ENCODE measurements at places on chromosomes 1 and 21.

- peak; percentile 51 for DNase-seq
These were observed 15.8 kb downstream of the ODF2L start for GRCh38 chr1:86380257-86380861.

GRCh38 chr1:10633416-10633815, 158.7 kb downstream of the PEX14 start:
- no peak for DNase-seq

DNA sequence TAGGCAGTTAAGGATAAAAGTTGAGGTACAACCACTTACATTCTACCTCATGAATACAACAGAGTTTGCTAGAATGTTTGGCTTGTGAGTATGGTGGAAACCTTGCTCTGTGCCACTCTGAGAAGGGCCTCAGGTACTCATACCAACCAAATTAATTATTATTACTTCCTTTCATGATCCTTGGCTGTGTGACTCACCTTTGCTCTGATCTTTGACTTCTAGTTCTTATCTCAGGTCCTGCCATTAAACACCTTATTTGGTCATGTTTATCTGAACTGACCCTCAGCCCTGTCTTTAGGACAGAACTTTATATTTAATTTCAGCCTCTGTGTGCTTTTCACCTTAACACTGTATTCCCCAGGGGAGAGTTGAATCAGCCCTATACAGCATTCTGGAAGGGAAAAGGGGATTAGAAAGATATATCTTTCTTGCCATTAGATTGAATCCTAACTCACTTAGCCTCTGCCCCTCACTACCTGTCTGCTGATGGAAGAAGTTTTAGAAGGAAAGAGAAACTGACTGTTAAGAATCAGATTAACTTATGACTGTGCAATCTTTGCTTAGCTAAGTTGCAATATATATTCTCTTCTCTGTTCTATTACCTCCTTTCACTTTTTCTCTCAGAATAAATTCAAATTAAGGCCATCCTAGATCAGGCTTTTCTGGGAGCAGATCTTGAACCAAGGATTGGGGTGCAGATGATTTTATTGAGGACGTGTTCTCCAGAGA, 260.4 kb upstream of the DPYD start:
- no peak for DNase-seq

- no peak for DNase-seq
These were observed 48.5 kb upstream of the OLIG2 start for GRCh38 chr21:32977216-32977615.

GRCh38 chr1:245510144-245510543, 355.4 kb downstream of the KIF26B start:
- DNase-seq, result no peak

GRCh38 chr1:235597867-235598553, 51.6 kb downstream of the GNG4 start:
- no peak for DNase-seq

DNA sequence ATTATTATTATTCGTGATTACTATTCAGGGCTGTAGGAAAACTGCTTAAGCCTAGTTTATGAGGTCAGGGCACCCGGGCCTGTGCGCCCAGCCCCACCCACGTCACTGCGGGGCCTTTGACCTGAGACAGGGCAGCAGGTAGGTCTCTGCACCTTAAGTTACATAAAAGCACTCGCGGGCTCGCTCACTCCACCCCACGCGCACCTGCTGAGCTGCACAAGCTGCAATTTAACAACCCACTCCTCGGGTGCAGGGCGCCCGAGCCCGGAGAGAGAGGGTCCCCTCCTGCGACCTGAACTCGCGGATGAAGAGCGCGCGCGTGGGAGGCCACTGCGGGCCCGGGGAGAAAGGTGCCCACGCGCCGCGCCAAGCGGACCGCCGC, 477 bp downstream of the ICMT start:
- DNase-seq, result no peak

- no peak for DNase-seq
These were observed 202.6 kb downstream of the GRIK1 start for GRCh38 chr21:29737186-29737585.

GRCh38 chr1:104574620-104575019, 824.9 kb downstream of the AMY1C start:
- DNase-seq, result no peak

GRCh38 chr1:62724430-62724829, 36.2 kb upstream of the DOCK7 start:
- no peak for DNase-seq

- no peak for DNase-seq
These were observed 31.5 kb downstream of the COL18A1 start for GRCh38 chr21:45436351-45437065.

DNA sequence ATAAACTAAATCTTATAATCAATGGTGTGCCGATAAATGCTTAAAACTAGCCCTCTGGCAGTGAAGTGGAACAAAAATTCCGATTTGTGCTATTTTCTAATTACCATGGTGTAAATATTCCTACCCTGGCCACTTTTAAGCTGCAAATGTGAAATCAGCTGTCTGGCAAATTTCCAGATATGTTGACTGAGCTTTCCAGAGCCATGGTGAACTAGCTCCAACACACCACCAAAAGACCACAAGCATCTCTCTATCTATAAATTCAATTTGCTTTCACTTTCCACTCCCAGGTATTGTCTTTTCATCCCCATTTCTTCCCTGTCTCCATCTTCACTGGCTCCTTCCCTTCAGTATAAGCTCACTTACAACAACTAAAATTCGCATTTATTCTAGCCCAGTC, 152.3 kb upstream of the RGS18 start:
- DNase-seq, result no peak

DNA sequence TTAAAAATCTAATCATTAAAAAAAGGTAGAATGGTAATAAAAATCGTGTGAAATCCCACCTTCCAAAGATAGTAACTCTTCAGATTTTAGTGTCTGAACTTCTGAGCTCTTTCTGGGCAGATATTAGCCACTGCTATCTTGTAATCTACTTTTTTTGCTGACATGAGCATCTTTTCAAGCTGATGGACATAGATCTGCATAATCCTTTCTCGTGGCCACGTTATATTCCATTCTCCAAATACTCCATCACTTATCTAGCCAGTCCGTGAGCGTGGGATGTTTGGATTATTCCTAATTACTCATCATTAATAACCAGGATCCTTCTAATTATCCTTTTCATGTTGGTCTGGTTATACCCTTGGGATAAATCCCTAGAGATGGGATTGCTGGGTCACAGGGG, 254.2 kb upstream of the VAMP3 start:
- DNase-seq, result no peak

DNA sequence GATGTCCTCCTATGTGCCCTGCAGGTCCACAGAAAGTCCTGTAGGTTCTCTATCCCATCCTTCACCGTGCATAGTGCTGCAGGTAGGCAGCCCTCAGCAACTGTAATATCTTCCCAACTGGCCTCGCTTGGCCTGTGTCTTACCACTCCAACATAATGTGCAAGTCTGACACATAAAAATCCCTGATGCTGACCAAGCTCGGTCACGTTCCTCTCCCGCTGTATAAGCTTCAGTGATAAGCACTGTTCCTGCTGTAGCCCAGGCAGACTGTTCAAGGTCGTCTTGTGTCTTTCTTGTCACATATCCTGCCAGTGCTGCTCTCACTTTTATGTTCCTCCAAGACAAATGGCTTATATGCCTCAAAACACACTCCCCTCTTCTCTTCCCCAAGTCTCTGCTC, 19.4 kb upstream of the KCNE1 start:
- DNase-seq, result no peak

DNA sequence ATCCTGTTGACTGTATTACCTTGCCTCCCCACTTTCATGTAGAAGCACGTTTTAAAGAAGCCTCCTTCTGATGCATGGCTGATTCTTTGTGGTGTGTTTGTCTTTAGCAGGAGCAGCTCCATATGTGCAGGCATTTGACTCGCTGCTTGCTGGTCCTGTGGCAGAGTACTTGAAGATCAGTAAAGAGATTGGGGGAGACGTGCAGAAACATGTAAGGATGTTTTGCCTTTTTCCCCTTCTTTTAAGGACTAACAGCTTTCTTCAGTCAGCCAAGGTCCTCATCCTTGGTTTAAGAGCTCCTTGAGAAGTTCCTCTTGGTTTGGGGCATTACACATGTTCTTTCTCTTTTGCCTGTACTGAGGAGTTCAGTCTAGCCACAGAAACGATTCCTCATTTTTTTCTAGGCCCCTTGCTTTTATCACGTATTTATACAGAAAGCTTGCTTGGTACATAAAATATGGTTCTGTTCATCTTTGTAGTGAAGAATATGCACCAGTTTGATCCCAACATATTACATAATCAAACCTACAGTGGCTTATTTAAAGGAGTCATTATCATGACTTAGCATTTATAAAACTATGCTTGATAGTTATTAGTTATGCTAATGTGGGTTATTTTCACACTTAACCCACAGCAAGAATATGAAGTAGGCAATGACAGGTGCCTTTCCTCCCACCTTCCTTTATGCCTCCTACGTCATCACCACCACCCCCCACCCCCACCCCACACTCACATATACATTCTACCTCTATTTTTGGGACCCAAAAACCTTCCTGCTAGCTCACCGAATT, 19.6 kb downstream of the CAP1 start:
- no peak for DNase-seq

DNA sequence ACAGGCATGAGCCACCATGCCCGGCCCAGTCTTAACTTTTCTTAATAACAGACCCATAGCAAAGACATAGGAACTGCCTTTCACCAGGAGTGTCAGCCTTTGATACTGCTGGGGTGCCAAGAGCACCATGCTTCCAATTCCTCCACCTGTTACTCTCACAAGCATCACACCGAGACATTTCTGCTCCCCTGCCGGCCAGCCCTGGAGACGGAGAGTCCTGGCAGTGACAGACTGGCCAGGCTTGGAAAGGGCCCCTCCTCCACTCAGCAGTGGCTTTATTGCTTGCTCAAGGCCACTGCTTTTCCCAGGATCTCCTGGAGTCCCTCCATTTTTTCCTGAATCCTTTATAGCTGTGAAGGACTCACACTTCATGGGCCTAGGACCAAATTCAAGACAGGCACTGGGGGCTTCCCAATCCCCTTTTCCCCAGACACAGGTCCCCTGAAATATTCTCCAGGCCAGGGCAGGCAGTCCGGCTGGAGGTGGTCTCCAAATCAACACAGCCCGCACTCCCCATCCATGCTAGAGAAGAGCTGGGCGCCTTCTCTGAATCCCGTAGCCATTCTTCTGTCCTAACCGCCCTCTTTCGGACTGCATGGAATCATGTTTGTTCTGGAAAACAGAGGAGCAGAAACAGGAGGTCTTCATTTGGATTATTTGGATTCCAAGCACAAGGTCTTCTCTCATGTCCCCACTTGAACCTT, 25.5 kb upstream of the PTPRF start:
- no peak for DNase-seq

DNA sequence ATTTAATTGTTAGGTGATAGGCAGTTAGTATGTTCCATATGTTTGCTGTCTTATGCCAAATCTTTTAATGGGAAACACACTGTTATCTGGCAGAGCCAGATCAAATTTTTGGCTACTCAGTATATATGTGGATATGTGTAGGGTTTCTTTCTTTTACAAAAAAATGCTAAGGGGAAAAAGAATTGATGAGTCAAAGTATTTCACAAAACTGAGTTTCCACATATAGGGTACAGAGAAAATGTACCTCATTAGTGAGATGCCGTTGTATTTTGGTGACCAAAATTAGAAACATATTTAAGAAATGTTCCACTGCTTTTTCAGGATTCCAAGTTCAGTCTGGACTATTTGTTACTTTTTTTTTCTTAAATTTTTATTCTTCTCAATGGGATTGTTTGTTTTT, 201.2 kb upstream of the PTGFR start:
- no peak for DNase-seq

DNA sequence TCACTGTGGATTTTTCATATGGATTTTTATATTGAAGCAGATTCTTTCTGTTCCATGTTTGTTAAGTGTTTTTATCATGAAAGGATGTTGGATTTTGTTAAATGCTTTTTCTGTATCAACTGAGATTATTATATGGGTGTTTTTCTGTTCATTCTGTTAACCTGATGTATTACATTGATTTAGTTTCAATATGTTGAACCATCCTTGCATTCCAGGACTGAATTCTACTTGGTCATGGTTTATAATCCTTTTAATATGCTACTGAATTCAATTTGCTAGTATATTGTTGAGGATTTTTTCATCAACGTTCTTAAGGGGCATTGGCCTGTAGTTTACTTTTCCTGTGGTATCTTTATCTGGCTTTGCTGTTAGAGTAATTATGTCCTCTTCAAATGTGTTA, 55.8 kb downstream of the CCDC30 start:
- DNase-seq, result no peak

- DNase-seq, result no peak
These were observed 11.7 kb downstream of the URB2 start for GRCh38 chr1:229637746-229638145.

GRCh38 chr1:88321706-88322105, 362.4 kb upstream of the PKN2 start:
- no peak for DNase-seq

- DNase-seq, result no peak
These were observed 183.9 kb upstream of the SGIP1 start for GRCh38 chr1:66350001-66350547.

GRCh38 chr1:223338811-223339746, 24.9 kb downstream of the SUSD4 start:
- DNase-seq, result no peak

- no peak for DNase-seq
These were observed 660.7 kb downstream of the LMO4 start for GRCh38 chr1:87989346-87989745.

- no peak for DNase-seq
These were observed 599.8 kb downstream of the ADGRL2 start for GRCh38 chr1:82400521-82400920.

GRCh38 chr1:246724731-246725095, 504 bp downstream of the SCCPDH start:
- peak; percentile 11 for DNase-seq

DNA sequence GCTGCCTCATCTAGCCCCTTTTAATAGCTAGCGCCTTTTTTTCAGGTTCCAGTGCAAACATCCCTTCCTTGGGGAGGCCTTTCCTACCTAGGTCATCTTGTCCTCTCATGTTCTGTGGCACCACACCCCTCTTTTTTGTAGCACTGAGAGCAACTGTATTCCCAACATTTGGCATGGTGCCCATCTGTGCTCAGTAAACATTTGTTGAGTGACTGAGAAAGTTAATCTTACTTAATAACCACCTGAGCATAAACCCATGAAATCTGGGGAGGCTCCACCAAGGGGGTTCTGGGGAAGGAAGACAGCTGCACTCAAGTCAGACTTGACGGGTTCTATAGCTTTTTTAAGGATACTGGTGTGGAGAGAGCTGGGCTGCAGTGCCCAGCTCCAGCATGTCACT, 90.0 kb downstream of the NOS1AP start:
- no peak for DNase-seq

- DNase-seq, result no peak
These were observed 11.1 kb downstream of the PYHIN1 start for GRCh38 chr1:158942490-158942889.

DNA sequence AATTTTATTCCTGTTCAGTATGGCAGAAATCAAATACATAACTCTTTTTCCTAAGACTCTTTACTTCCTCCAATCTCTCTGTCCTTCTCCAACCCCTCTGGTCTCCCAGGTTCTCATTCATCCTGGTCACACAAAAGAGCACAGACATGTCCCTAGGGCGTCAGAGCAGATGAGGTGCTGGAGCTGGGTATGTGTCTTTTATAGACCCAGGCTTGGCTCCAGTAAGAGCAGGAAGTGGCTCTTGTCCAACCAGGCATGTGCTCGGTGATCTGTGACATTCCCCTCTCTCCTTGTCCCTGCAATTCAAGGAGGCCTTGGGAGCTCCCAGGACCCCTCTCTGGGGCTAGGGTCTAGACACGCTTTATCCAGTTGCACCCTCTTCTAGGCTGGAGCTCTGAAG, 18.0 kb upstream of the LCE2D start:
- DNase-seq, result no peak

- DNase-seq, result no peak
These were observed 391.8 kb downstream of the DUSP10 start for GRCh38 chr1:221350091-221350490.

GRCh38 chr1:108561689-108562326, 1.9 kb downstream of the EEIG2 start:
- DNase-seq, result peak; percentile 47
